SW 1271 (cell line): ENCODE measurements at places on chromosomes 6 and 20.

DNA sequence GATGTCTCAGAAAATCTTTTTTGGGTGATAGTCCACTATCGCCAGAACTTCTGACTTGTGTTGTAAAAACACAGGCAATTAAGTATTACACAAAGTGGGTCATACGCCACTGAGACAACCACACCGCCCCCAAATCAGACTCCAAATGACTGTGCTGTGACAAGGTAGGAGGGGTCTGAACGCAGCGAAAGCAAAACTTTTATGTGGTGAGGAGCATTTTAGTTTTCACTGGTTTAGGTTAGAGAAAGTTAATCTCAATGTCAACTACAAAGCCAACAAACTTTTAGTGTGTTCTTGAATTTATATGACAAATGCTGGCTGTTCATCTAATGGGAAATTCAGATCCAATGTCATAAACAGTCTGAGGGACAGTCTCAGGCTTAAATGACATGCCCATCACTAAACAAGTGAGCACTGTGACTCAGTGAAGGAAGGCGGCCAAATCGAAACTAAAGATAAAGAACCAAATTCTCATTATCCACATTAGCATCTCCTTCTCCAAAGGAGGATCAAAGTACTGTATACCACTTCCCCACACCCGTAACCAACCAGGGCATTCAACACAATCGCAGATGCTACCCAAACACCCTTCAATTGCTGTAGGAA lies 186.7 kb downstream of the GJA10 start:
- DNase-seq = no peak

DNA sequence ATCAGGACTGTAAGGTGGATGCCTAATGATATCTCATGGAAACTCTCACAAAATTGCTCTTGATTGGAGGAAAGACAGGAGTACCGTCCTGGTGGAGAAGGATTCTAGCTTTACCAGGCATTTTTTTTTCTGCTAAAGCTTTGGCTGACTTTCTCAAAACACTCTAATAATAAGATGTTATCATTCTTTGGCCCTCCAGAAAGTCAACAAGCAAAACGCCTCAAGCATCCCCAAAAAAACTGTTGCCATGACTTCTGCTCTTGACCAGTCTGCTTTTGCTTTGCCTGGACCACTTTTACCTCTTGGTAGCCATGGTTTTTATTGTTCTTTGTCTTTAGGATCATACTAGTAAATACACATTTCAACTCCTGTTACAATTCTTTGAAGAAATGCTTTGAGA lies 55.5 kb upstream of the RUNX2 start:
- no peak for DNase-seq

DNA sequence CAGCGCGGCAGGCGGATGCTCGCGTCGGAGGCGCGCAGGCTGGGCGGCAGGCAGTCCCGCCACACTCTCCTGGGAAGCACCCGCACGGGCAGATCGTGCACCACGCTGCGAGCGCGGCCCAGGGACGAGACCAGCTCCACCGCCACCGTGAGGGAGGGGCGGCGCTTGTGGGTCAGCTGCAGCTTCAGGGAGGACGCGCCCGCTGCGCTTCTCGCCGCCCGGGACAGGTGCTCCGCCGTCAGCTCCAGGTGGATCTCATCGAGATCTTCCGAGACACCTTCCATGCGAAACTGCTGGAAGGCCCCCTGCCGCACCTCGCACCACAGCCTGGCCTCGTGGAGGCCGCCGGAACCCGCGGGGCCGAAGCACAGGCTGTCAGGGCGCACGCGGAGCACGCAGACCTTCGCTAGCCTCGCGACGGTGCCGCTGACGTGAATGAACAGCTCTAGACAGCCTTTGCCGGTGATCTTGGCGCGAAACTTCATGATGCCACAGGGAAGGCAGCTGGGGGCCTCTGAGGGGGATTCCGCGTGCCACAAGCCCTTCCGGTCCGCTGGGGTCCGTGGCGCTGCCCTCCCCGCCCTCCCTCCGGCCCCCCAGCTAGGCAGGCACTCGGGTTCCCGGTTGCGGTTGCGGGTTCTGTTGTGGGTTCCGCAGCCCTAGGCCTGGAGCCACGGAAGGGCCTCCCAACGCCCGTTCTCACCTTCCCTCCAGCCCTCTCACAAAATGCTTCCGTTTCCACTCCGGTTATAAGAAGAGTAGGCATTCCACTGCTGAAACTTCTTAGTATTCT lies at the start of gene HUS1B:
TSS of gene HUS1B (minus strand) at position 641 of the 793 bp plus-strand sequence. CDS start at position 485, 156 bp downstream.
- DNase-seq = no peak

DNA sequence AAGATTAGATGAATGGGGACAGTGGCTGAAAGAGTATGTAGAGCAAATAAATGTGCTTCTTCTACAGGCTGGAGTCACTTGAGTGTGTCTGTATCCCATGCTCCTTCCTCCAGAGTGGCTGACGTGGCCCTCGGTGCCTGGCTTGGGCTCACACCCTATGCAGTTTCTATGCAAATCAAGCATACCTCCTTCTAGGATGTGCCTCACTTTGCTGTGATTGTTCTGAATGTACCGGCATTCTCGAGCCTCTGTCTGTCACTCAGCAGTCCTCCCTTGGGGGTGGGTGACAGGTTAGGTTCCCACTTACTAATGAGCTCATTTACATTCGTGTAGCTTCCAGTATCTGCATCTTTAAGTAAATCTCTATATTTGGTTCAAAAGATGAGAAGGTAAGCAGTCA lies 55.1 kb upstream of the HDDC2 start:
- no peak for DNase-seq

GRCh38 chr6:29887819-29888776 lies 54.2 kb upstream of the HLA-A start:
- peak; percentile 52 for DNase-seq

- DNase-seq = no peak
Observed at GRCh38 chr6:170271771-170272314, 19.0 kb downstream of the DLL1 start.

DNA sequence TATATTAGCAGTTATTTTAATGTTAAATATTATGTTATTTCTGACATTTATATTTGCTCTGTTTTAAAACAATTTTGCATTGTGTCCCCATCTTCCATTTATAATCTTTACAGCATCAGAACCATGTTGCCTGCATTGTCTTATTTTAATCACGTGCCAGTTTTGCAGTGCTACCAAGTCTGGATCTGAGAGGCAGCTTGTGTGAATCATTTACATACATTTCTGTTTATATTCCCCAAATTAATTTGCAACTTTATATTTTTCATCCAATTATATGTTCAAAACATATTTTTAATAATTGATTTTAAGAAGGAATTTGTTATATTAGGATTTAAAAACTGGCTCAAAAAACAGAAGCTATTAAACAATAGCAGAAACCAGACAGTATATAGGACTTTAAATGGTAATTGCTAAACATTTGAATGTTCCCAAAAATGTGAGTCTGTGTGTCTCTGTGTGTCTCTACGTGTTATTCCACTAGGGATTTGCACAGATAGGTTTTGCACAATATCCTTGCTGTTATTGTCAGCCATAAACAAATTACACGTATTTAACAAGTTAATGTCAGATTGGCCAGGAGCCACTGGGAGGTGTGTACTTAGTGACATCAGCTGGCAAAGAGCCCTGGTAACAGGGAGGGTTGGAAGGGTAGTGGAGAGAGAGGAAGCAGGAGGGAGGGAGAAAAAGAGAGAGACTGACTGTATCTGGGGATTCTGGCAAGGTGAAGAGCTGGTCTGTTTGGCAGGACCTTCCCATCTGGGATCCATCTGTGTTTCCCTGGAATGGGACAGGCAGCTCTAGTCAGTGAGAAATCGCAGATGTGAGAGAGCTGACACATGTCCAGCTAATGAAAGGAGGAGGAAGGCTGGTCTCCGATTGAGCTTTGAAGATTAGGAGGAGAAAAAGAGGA lies 72.1 kb downstream of the CBFA2T2 start:
- DNase-seq = peak; percentile 64

- no peak for DNase-seq
Observed at GRCh38 chr20:59604741-59605600, 631 bp downstream of the PHACTR3 start.

- DNase-seq = peak; percentile 52
Observed at GRCh38 chr6:33430991-33431879, 11.4 kb downstream of the SYNGAP1 start.

- no peak for DNase-seq
Observed at GRCh38 chr6:147695819-147696218, 187.3 kb downstream of the SAMD5 start.

DNA sequence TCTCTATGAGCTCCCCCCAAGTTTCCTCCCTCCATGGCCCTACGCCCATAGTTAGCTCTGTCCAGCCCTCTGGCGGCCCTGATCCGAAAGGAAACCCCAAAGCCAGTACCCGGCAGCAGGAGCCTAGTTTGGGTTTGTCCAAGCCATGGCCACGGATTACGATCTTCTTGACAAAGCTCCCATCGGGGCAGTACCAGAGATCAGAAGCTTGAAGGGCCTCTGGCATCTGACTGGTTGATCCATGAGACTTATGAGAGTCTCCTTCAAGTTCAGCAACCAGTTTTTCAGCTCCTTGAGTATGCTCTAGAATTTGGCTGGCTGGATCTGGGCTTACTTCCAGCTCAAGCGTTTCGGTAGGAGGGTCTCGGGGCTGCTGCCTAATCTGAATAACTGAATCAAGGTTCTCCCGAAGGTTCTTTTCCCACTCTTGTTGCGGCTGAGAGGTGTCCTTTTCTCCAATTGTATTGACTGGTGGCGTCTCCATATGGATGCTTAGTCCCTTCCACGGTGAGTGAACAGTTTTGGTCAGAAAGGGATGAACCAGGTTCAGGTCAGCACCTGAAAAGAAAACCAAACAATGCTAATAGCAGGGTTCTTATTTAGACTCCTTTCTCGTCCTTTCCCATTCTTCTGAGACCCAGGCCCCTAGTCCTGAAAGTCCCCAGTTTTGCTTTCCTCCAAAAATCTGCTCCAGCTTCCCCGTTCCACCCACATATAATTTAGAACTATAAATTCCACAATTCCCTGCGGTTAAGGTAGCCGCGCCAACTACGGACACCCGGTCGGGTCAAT lies 595 bp downstream of the FKBPL start:
- DNase-seq = peak; percentile 66

- DNase-seq = no peak
Observed at GRCh38 chr6:122681705-122682104, 71.5 kb downstream of the PKIB start.

DNA sequence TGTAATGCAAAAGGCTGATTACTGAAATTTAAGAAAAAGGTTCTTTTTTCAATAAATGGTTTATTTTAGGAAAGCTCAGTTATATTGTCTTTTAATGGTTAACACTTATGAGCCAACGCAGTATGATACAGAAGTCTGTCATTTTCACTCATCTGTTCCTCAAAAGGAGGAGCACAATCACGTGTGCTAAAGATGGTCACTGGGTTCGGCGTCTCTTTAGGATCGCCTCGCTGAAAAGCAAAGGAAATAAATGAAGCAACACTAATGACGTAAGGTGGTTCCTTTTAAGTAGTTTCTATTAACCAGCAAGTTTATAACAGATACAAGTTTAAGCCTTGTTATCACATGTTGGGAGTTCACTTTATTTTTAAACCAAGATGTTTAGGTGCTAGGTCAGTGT lies 125.7 kb downstream of the MAP3K4 start:
- no peak for DNase-seq

GRCh38 chr6:170378502-170378901 lies 71.9 kb downstream of the FAM120B start:
- DNase-seq = no peak
